ENCODE measurements at places on chromosomes 1 and 21.

DNA sequence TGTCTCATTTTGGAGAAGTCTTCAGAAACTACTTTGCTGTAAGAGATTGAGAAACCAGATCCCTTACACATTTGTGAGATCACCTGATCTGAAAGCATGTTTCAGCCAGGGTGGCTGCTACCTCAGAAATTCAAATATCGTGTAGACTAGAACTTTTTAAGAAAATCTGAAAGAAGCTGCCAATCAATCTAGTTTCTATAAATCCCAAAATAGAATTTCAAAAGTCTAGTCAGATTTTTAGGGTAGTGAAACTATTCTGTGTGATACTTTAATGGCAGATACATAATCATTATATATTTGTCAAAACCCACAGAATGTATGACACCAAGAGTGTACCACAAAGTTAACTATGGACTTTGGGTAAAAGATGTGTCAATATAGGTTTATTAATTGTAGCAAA lies 79.9 kb upstream of the PLPPR5 start:
- DNase-seq, result no peak

DNA sequence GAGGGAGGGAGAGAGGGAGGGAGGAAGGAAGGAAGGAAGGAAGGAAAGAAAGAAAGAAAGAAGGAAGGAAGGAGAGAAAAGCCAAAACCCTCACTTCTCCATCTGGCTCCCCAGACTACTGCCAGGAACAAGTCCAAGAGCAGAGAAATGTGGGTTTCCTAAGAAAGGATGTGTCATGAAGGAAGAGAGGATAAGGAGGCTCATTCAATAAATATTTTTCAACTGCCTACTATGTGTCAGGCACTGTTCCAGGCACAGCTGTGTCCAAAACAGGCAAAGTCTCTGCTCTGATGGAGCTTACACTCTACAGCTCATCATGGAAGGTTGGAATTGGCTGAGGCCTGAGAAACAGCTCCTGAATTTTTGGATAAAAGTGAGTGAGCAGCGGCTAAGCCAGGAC lies 42.6 kb upstream of the ATP2B4 start:
- no peak for DNase-seq

- DNase-seq, result no peak
Observed at GRCh38 chr1:112698366-112699310, 8.3 kb downstream of the RHOC start.

DNA sequence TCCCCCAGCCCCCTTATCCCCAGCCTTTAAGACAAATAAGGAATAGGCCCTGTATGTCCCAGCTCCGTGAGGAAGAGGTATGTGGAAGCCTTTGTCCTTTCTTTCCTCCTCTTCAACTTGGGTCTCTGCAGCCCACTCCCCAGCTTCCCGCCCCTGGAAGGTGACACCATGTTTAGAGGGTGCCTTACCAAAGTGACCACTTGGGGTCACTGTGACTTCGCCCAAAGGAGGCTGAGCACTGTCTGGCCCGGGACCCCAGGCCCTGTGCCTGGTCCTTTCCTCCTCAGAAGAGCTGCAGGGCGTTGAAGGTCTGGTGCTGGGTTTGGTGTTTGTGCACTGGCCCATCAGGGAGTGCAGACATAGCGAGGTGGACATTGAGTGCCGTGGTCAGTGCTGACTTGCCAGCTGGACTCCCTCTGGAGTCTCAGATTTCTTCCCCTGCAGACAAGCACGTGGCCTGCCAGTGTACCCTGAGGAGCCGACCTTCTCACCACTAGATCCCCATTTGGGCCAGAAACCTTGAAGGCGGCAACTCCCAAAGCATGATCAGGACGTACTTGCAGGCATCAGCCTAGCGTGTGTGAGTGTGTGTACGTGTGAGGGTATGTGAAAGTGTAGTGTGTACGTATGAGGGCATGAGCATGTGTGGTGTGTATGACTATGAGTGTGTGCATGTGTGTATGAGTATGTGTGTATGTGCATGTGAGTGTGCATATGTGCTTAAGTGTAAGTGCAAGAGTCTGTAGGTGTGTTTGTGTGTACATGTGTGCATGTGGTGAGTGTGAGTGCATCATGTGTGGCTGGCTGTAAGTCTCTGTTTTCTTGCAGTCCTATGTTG lies 181.4 kb upstream of the KIAA0040 start:
- no peak for DNase-seq

DNA sequence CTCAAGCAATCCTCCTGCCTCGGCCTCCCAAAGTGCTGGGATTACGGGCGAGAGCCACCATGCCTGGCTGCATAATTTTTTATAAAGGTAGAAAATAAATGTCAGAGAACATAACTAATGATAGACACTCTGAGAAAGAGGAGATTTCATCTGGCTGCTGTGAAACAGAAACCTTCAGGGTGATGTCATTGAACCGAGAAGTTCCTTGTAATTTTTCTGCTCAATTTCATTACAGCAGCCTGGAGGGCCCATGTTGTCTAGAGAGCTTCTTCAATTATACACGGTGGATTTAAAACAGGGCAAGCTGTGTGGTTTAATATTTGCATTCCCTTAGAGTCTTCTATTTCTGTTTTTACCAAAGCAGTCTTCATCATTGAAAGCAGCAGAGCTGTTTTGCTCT lies 64.3 kb upstream of the MORC3 start:
- DNase-seq, result no peak

DNA sequence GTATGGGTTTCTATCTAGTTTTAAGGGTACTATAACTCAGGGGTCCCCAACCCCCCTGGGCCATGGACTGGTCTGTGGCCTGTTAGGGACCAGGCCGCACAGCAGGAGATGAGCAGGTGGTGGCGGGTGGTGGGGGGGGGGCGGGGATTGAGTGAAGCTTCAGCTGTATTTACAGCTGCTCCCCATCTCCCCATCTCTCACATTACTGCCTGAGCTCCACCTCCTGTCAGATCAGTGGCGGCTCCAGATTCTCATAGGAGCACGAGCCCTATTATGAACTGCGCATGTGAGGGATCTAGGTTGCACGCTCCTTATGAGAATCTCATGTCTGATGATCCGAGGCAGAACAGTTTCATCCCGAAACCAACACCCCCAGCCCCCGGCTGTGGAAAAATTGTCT lies 95.1 kb upstream of the SLC45A1 start:
- no peak for DNase-seq

GRCh38 chr1:15833069-15833679 lies 14.3 kb upstream of the SPEN start:
- DNase-seq, result no peak

DNA sequence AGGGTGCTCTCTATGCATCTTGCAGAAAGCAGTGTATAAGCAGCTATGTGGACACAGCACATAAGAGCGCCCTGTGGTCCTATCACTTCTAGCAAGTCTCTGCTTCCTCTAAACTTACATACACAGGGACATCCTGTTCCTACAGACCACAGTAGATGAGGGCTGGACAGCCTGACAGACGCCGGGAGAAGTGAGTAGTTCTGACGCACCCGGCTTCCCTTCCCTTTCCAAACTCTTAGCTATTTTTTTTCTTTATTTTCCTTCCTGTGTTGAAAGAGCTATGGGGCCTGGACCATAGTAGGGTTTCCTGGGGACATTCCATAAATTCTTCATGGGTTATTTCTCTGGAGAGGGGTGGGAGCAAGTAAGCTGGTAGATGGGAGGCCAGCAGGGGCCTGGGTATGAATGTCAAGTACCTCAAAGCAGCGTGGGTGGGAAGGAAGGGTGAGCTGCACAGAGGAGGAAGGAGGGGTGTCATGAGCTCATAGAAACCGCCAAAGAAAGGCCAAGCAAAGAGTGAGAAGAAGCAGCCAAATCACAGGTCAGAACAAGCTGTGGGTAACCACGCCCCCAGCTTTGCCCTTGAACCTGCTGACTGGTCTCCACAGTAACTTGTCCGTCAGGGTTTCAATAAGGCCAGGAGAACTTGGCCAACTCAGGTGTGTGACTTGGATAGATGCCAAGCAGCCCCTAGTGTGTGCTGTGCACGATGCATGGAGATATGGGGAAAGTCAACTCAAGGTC lies 36.6 kb downstream of the PLXNA2 start:
- peak; percentile 56 for DNase-seq

GRCh38 chr1:53350853-53351767 lies 23.2 kb upstream of the LRP8 start:
- no peak for DNase-seq

GRCh38 chr21:45613881-45614280 lies 29.6 kb upstream of the PCBP3 start:
- no peak for DNase-seq

- DNase-seq, result no peak
Observed at GRCh38 chr1:56835657-56836056, 16.5 kb upstream of the FYB2 start.

DNA sequence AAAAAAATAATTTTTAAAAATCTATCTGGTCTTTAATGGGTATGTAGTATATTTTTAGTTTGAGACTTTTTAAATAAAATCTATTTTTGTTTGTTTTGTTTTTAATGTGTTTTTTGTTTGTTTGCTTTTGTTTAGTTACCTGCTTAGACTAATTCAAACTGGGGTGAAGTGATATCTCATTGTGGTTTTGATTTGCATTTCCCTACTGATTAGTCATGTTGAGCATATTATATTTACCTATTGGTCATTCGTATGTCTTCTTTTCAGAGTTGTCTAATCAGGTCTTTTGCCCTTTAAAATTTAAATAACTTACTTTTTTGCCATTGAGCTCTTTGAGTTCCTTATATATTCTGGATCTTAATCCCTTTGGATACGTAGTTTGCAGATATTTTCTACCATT lies 20.3 kb downstream of the CD1B start:
- no peak for DNase-seq

GRCh38 chr1:56569661-56570060 lies 9.7 kb downstream of the PLPP3 start:
- no peak for DNase-seq

DNA sequence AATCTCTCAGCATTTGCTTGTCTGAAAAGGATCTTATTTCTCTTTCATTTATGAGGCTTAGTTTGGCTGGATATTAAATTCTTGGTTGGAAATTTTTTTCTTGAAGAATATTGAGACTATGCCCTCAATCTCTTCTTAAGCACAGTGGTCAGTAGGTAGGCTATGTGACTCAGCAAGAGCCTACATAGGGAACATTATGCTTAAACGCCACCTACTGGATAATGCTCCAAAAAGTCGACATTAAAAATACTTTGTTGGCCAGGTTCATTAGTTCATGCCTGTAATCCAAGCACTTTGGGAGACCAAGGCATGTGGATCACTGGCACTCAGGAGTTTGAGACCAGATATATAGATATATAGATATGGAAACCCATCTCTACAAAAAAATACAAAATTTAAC lies 678.0 kb upstream of the USP24 start:
- DNase-seq, result no peak

DNA sequence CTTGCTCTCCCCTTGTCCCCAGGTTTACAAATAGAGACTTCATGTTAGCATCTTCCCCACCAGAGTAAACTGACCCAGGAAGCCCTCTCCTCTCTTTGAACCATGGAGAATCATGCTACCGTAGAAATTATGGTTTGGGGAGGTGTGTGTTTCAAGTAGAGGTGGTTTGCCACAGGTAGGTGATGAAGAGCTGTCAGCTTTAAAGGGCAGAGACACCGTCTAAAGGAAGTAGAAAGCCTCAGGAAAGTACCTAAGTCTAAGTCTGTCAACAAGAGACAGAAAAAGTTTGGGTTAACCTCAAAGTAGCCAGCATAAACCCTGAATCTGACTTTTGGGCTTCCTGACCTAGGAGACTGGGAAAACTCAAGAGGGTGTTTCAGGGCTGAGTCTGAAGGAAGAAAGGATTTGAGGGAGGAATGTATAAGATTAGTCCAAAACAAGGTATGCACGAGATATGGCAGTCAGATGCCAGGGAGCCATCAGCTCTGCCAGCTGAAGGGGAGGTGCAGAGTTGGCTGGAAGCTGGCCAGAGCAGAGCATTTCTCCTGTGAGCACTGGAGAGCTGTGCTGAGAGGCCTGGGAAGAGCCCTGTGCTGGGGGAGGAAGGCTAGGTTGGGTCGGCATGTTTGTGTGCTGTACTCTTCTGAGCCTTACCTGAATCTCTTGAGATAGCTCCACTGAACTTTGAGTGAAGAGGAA lies 14.3 kb downstream of the ADAMTSL4 start:
- no peak for DNase-seq

DNA sequence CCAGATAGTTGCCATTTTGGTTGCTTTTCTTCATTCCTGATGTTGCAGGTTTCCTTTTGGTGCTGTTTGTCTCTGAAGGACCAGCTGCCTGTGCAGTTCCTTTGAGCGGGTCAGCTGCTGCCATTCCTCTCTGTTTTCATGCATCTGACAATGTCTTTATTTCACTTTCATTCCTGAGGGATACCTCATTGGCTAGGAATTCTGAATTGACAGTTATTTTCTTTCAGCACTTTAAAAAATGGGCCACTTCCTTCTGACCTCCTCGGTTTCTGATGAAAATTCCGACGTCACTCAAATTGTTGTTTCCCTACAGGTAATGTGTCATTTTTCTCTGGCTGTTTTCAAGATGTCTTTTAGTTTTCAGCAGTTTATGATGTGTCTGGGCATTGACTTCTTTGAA lies 24.8 kb downstream of the CCSAP start:
- DNase-seq, result peak; percentile 4

DNA sequence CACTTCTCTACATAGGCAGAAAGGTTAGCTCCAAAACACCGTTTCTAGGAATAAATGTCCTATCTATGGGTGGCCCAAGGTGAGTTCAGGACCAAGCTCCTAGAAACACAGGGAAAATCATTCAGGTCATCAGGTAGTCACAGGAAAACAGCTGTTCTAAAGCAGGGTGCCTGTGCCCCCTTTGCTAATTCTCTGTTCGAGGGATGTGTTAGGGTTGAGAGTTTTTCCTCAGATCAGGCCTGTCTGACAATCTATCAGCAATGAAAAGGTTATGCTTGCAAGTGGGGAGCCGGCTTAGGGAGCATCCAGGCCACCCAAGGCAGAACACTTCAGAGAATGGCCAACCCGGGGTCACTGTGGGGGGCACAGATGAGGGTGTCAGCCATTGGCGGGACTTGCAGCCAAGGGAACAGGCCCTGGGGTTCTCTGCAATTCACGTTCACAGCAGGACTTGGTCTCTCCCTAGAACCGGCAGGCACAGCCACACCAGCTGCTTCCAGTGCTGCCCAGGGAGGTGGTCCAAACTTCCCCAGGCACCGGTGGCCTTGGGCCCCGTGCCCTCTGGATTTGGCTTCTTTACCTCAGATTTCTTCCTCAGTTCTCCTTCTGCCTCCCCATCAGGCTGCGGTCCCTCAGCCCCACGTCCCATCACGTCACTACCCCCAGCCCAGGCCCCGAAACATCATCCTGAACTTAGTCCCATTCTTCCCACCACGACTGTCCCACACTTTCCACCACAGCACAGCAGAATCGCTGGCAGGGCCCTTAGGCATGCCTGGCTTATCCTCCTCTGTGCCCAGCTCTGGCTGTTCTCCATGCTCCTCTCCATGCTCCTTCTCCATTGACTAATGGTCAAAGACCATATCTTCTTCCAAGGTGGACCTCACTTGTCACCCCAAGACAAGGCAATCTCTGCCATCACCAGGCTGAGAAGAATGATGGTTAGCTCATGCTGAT lies 11.0 kb downstream of the CD2 start:
- no peak for DNase-seq

DNA sequence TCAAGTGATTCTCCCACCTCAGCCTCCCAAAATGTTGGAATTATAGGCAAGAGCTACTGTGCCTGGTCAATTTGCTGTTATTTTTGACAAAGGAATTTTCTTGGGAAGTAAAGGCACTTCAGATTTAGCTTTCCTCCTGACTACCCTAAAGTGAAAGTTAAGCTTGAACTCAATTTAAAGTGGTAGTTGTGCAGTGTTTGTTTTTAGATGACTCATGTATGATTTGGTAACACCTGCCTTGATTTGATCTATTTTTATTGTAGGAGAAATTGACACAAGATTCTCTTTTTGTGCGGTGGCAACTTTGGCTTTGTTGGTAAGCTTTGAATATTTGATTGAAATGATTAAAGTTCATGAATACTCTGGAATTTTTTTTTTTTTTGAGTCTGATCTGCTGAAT lies 5.0 kb downstream of the RABGGTB start:
- no peak for DNase-seq

Measured in GM04504 (cell line).